NCI-H2029 (cell line): ENCODE measurements at places on chromosomes 1 and 21.

DNA sequence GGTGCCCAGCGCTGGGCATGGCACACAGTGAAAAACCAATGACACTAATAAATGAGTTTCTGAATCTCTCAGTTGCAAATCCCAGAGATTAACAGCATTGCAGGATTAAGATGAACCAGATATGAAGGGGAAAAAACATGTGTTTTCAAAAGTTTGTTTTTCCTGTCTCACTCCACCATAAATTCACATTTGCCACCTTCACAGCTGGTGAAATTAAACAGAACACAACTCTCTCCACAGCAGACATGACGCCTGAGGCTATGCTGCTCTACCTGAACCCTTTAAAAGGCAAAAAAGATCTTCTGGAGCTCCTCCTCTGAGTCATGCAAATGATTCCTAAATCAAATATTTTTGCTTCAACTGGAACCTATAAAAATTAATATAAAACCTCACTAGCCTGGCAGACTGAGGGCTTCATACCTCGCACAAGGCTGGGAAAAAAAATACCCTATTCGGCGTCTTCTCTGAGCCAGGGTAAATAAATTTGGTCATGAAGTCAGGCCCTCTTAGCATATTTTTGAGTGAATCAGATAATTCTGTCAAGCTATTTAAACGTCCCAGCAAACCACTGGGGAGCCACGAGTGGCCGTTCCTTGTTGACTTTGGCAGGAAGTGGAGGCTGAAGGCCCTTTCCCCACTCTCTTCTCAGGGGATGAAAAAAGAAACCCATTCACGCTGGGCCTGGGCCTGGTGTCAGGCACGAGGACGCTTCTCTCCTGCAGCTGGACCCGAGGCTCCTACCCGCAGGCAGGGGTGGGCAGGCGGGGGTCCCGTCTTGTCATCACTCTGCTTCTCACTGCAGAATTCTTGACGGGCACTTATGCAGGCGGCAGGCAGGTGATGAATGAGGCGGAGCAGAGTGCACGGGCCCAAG lies 53.0 kb downstream of the DMRTB1 start:
- DNase-seq = peak; percentile 88

DNA sequence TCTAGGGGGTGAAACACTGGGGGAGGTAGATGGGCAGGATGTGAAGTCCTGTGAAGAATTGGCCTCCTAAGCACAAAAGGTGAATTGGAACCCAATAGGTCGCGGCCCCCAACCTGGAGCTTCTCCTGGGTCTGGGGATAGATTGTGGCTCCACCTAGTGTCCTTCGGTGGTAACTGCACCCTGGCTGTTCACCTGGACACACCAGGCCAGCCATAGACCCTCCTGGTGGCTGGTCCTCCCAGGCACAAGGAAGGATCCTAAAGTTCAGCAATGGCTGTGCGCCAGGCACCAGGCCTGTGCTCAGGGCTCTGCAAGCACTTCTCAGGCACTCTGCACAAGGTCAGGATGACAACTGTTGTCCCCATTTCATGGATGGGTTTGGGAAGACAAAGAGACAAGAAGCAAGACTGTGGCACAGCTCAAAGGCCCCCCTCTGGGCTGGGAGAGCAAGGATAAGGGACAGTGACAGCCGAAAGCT lies 13.5 kb downstream of the ESPN start:
- no peak for DNase-seq

DNA sequence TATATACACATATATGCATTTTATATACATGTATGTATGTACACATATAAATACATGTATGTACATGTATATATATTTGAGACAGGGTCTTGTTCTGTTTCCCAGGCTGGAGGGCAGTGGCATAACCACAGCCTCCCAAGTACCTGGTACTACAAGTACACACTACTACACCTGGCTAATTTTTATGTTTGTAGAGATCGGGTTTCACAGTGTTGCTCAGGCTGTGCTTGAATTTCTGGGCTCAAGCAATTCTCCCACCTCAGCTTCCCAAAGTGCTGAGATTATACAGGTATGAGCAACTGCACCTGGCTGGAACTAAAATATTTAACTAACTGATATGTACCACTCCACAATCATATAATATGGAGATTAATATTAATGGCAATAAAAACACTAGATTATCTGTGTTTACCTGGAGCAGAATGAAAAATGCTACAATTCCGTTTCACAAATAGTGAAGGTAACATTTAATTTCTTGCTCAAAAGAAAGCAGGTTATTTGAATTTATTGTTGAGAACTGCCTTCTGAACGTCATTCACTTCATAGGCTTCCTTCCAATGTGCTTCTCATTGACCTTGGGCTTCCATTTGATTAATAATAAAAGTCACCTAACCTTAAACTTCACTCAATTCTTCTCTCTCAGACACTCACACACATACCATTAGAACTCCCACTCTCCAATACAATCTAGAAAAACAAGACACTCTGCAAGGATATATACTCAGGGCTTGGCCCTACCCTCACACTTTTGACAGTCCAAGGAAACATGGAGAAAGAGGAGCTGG lies 57.0 kb downstream of the PTGER3 start:
- peak; percentile 82 for DNase-seq

DNA sequence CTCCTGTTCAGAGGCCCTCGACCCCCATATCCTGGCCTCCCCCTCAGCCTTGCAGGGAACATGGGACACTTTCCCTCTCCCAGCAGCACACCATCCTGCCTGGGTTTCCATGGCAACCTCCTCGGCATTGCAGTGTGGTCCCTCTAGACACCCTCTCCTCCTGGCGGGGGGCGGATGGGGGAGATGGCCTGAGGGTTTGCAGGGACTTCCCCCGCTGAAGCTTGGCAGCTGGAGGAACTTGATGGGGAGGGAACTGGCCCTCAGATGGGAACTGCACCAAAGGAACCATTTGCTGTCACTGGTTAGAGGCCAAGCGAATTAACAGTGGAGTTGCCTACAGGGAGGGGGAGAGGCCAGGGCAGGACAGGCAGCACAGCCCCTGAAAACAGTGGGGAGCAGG lies 28.7 kb downstream of the RIMS3 start:
- DNase-seq = no peak

DNA sequence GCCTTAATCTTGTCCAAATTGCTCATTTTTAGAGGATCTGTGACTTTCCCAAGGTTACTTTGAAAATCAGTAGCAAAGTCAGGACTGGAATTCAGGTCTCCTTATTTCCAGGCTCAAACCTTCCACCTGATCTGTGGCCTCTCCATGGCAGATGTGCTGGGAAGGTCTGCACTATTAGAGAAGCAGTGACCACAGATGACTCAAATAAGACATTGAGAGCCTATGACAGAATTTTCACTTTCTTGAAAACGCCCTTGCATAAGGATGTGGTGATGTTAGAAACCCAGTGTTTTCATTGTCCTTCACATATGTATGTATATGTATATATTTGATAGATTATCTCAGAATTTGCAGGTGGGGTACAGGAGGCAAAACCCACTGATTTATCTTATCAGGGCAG lies 45.3 kb downstream of the TTC39A start:
- DNase-seq = no peak

GRCh38 chr1:67227196-67227595 lies 60.9 kb downstream of the IL23R start:
- no peak for DNase-seq
